ENCODE measurements at places on chromosomes 1 and 21. TPM values are rescaled to one million over a fixed set of nuclear protein-coding genes. Genes with fewer than 3 reads are reported as not detected.

DNA sequence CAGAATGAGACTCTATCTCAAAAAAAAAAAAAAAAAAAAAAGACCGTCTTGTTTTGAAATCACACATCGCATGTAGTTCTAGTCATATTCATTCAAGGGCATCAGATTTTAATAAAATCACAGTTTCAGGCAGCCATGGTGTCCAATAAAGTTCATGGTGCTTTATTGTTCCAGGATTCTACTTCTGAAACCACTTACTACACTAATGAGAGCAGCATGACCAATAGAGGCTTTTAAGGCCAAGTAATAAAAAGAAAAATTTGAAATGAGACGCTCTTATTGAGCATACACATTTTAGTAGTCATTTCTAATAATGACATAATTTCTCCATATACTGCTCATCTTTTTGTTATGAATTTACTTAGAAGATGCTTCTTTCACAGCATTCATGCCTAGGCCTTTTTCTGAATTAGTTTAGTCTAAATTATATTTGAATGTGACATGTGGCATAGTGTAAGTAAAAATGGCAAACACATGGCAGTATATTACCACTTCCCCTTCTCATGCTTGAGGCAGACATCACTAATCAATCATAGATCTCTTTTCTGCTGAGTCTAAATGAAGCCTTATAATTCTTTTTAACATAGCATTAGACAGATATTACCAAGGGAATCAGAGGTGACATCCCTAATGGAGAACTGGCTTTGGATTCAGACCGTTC, 18.5 kb downstream of the NTMT2 start:
- no peak for DNase-seq

BSDC1 gene
- total RNA-seq: 42.2 TPM

DNA sequence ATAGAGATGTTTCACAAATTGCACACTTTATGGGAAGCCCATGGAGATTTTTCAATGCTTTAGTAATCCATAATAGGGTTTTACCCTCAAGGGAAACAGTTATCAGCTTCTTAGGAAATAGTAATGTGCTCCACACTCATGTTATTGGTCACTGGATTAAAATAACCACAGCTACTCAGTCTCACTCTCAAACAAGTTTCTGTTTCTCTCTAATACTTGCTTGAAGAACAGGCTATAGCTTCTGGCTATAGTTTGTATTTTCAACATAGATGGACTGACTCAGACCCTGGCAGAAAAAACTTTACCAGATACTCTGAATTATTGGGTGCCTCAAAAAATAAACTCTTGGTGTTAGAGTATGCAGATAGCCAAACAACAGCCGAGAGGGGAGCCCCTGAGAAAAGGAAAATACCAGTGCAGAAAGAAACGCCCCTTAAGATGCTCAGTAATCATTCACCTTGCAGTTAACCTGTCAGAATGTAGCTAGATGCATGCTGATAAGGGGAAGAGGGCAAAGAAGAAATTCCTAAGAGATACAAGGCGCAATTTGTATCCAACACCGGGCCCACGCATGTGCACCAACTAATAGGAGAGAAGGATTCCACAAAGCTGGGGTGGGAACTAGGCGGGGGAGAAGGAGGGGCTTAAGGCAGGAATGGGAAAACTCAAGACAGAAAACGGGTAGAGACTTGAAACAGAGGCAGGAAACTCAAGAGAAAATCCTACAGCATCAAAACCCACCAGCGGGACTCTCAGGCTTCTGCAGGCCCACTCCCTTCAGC, 30.4 kb upstream of the PDE4B start:
- no peak for DNase-seq

- DNase-seq: no peak
These were observed 9.5 kb downstream of the WNT4 start for GRCh38 chr1:22133247-22133930.

GRCh38 chr21:37063433-37063832, 9.4 kb downstream of the PIGP start:
- no peak for DNase-seq

NTNG1 gene
- total RNA-seq: 1.2 TPM

- no peak for DNase-seq
These were observed 86.8 kb downstream of the WLS start for GRCh38 chr1:68145418-68146126.

DNA sequence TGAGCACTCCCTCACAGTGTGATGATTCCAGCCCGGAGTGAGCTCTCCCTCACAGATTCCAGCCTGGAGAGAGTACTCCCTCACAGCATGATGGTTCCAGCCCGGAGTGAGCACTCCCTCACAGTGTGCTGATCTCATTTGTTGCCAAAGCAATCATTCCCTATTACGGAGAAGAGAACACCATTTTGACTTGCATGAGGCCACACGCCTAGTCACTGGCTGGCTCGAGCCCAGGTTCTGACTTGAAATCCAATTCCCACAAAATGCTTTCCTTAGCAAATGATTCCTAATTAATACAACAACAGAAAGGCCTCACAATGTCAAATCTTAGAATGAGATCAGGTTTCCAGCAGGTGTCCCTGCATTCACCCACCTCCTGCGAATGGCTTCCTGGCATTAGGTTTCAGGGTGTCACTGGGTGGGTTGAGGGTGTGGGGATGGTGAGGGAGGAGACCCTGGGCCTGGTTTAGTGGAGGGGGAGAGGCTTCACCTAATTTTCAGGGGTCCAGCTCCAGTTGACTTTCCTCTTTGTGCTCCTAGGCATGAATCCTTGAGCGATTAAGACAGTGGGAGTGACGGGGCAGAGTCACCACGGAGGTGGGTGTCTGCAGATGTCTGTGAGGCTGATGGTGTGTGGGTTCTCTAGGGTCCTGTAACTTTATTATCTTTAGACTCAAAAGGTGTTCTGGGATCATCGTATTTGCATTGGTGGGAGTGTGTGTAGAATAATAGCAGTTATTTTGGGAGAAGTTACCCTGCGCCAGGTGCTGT, 158.5 kb downstream of the KCNJ6 start:
- no peak for DNase-seq

TSACC gene
- 1.0 TPM for total RNA-seq

DNA sequence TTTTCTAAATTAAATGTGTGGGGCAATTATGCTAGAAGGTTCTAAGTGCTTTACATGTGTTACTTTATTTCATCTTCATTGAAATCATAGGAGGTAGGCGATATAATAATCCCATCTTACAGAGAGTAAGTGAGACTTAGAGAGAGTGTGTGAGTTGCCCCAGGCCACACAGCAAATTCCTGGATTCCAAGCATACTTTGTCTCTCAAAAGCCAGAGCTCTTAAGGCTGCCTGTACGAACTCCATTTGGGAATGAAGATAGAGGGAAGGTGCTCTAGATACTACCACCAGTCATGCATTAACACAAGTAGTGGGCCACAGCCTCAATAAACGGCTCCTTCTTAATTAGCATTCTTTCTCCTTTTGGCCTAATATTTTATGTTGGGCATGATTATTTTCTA, 170.1 kb downstream of the SIPA1L2 start:
- no peak for DNase-seq

DNA sequence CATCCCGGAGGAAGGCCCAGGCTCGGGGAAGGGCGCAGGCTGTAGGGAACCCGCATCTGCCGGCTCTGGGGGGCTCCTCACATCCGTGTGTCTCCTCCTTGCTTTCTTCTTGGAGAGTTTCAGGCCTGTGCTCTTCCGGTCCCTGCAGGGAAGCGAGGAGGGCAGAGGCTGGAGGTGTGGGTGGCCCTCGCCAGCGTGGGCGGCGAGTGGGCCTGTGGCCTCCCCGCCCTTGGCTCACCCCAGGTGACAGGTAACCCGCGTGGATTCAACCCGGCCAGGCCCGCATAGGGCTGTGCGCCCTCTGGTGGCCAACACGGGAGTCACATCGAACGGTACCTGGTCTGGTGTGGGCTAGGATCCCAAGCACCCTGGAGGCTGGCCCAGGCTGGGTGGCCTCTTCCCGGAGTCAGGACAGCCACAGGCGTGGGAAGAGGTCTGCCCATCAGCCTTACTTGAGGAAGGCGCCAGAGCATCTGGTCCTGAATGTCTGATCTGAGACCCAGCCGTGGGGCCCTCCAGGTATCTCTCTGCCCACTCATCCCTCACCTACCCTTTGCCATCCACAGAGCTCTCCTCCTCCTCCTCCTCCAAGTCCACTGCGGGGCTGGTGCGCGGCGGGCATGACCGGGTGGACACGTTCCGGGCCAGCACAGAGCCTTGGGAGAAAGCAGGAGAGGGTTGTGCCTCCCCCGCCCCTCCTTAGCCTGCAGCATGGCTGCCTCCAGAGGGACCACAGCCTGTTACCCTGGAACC, 9.6 kb upstream of the TNFRSF25 start:
- DNase-seq: peak; percentile 69

- no peak for DNase-seq
These were observed 631.8 kb downstream of the AJAP1 start for GRCh38 chr1:5286244-5286643.

DNA sequence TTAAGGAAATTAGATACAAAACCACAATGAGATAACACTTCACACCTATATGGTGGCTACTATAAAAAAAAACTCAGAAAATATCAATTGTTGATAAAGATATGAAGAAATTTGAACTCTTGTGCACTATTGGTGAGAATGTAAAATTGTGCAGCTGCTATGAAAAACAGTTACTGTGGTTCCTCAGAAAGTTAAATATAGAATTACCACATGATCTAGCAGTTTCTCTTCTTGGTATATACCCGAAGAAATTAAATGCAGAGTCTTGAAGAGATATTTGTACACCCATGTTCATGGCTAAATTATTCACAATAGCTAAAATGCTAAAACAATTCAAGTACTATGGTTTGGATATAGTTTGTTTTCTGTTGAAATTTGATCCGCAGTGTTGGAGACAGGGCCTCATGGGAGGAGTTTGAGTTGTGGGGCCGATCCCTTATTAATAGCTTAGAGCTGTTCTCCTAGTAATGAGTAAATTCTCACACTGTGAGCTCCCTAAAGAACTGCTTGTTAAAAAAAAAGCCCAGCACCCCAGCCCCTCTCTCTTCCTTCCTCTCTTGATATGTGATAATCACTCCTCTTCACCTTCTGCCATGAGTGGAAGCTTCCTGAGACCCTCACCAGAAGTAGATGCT, 1412.1 kb downstream of the PLA2G4A start:
- no peak for DNase-seq

LRRC71 gene
- not detected for total RNA-seq

ACADM gene
- 212 TPM for total RNA-seq

DNA sequence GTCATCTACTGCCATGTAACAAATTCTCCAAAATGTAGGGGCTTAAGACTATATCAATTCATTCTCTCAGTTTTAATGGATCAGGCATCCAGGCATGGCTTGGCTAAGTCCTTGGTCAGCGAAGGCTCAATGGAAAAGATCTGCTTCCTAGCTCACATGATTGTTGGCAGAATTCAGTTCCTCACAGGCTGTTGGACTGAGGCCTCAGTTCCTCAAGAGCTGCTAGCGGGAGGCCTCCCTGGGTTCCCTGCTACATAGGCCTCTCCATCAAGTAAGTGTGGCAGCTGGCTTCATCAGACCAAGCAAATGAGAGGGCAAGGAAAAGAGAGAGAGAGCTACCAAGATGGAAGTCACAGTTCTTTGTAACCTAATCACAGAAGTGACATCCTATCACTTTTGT, 19.6 kb upstream of the EYA3 start:
- DNase-seq: no peak

GRCh38 chr1:60146884-60147283, 73.3 kb upstream of the C1orf87 start:
- DNase-seq: no peak

TCP10L gene
- total RNA-seq: 1.9 TPM

Measured in left cardiac atrium (tissue), 4 donors.